ENCODE measurements at places on chromosomes 12 and 14.

GRCh38 chr14:71590131-71590530, 342.1 kb upstream of the RGS6 start:
- no peak for DNase-seq

GRCh38 chr12:120086801-120087621, 29.5 kb downstream of the RAB35 start:
- peak; percentile 99 for DNase-seq

- peak; percentile 8 for DNase-seq
These were observed 24.8 kb upstream of the MTHFD1 start for GRCh38 chr14:64363265-64363846.

DNA sequence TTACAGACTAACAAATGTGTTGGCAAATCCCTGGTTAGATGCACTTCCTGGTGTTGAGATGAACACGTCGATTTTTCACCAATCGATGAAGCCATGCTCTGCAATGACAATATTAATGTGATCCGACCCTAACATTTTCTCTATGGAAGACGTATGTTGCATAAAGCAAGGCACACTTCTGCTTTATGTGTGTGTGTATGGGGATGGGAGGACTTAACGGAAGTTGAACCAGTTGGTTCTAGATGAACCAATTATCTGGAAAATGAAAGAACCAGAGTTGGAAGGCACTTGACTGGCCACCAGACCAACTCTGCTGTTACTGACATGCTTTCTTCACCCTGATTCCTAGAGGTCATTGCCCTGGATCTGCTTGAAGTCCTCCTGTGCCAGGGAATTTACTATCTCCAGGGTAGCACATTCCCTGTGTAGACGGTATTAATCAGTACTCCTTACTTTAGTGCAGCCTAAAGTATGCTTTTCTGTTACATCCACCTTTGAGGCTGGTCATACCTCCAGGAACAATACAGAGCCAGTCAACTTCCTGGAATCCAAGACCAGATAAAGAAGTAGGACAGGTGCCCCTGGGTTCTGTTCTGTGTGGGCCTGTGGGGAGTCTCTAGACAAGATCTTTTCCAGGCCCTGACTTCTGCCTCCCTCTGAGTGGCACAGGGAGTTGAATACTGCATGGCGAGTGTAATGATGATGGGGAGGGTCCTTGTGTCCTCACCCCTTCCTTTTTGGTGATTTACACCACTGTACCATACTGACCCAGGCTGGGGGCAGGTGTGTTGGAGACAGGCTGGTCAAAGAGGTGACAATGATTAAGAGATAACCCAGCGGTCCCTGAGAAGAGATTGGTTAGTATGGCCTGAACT, 4.1 kb downstream of the SDR39U1 start:
- DNase-seq: no peak

- no peak for DNase-seq
These were observed 9.0 kb downstream of the HPD start for GRCh38 chr12:121849665-121850064.

GRCh38 chr12:72982356-72982755, 710.2 kb downstream of the TRHDE start:
- no peak for DNase-seq

GRCh38 chr12:10052193-10052913, 21.9 kb downstream of the CLEC9A start:
- no peak for DNase-seq

Measured in T1000 (cell line).